Stimulated activated CD4-positive, alpha-beta T cell treated with anti-CD3 and anti-CD28 coated beads, Interleukin-15, amount 100 ng/mL, for 1 hour (primary cell): ENCODE measurements at places on chromosomes 16 and 17.
A peak's percentile ranks its signal among the peaks of the same experiment; 100 is the strongest.

DNA sequence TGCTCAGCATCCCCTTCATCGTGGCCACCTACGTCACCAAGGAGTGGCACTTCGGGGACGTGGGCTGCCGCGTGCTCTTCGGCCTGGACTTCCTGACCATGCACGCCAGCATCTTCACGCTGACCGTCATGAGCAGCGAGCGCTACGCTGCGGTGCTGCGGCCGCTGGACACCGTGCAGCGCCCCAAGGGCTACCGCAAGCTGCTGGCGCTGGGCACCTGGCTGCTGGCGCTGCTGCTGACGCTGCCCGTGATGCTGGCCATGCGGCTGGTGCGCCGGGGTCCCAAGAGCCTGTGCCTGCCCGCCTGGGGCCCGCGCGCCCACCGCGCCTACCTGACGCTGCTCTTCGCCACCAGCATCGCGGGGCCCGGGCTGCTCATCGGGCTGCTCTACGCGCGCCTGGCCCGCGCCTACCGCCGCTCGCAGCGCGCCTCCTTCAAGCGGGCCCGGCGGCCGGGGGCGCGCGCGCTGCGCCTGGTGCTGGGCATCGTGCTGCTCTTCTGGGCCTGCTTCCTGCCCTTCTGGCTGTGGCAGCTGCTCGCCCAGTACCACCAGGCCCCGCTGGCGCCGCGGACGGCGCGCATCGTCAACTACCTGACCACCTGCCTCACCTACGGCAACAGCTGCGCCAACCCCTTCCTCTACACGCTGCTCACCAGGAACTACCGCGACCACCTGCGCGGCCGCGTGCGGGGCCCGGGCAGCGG lies 3.2 kb downstream of the UTS2R start:
- no peak for DNase-seq

GRCh38 chr16:20137194-20137593 lies 63.5 kb upstream of the GPR139 start:
- no peak for DNase-seq

GRCh38 chr16:51952500-51952899 lies 594.4 kb downstream of the TOX3 start:
- no peak for DNase-seq

DNA sequence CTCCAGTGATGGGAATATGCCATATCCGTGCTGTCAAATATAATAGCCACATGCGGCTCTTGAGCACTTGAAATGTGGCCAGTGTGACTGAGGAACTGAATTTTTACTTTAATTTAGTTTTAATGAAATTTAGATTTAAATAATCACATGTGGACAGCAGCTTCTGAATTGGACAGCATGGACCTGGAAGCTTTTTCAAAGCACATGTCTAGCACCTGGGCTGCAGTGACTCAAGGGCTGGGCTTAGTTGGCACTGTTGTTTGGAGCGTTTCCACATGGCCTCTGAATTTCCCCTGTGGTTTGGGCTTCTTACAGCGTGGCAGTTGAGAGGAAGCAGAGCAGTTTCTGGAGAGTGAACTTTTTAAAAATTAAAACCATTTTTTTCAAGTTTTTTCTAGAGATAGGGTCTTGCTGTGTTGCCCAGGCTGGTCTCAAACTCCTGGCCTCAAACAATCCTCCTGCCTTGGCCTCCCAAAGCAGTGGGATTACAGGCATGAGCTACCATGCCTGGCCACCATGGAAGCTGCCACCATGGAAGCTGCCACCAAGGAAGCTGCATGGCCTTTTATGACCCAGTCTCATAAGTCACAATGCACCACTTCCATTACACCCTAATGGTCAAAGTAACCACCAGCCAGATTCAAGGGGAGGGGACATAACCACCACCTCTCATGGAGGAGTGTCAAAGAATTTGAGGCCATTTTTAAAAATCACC lies 6.7 kb upstream of the TOB1 start:
- DNase-seq: no peak

DNA sequence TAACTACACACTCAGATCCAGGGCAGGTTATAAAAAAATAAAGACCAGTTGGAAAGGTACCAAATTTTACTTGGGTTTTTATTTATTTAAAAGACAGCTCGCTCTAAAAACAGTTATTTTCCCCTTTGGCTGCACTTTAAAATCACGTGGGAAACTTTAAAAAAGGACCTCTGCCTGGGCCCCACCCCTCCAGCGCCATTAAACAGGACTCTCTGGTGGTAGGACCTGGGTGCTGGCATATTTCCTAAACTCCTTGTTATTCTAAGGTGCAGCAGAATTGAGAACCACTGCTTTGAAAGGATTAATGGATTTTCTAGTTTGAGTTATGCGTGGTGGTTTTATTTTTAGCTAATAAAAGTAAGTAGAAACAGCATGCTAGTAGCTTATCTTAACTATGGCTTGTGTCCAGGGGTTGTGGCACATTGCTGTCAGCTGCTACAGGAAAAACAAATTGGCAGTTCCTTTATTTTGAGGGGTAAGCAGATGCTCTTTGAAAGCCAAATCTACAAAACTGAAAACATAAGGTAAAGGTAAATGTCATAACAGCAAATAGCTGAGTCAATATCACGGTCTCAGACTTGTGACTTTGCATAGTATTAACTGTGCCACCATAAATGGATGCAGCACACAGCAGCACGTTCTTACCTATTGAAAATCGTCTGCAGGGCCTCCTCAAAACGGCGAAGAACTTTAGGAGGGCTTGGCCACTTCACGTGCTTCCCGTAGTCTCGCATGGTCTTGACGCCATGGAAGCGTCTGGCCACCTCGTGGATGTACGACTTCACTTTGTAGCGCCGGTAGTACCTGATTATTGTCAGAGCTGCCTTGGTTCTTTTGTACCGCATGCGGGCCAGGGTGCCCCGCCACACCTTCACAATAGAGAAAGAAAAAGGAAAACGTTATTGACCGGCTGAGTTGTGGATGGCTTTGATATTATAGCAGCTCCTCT lies 172.0 kb downstream of the CDK5R1 start:
- no peak for DNase-seq

GRCh38 chr16:83348991-83349390 lies 458.8 kb upstream of the HSBP1 start:
- no peak for DNase-seq

DNA sequence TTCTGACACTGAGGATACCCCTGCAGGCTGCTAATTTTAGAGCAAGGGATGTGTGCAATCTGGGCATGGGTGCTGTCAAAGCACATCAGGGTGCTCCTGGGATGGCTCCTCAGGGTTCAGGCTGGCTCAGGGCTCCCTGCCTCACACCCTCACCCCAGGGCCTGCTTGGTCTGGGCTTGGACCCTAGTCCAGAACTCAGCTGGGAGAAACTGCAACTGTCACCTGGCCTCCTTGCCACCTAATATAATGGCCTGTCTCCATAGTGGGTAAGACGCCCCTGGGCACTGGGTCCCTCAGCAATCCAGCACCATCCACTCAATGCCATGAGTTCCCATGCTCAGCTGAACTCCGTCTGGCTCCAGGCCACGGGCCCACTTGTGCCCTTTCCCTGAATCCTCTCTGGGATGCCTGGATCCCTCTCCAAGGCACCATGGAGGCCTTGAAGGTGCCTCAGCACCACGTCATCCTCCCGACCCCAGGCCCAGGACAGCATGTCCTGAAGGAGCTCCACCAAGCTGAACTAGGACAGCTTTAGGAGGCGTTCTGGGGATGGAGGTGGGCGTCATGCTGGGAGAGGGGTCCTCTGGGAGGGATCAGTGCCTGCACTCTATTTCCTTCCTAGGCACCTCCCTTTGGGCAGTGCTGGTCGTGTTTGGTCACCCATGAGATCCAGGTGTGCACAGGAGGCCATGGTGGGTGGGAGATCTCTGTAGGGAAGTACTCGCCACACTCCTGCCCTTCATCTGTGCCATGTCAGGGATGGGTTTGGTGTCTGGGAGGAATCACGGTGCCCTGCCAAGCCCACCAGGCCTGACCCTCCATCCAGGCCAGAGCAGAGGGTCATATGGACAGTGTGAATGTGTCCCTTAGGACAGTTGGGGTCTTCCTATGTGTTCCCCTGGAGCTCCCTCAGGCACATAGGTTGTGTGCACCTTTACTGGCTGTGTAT lies 1688.4 kb downstream of the TP53TG3F start:
- no peak for DNase-seq

- no peak for DNase-seq
Observed at GRCh38 chr16:57128771-57129389, 36.5 kb downstream of the CPNE2 start.

- no peak for DNase-seq
Observed at GRCh38 chr17:49691086-49691676, 13.3 kb upstream of the SPOP start.

DNA sequence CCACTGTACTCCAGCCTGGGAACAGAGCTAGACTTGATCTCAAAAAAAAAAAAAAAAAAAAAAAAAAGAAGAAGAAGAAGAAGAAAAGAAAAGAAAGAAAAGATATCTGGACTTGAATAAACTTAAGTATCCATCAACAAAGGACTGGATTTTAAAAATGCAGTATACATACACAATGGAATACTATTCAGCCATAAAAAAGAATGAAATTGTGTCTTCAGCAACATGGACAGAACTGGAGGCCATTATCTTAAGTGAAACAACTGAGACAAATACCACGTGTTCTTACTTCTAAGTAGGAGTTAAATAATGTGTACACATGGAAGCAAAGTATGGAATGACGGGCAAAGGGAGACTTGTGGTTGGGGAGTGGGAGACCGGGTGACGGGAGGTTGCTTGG lies 40.1 kb upstream of the MNT start:
- DNase-seq: no peak

DNA sequence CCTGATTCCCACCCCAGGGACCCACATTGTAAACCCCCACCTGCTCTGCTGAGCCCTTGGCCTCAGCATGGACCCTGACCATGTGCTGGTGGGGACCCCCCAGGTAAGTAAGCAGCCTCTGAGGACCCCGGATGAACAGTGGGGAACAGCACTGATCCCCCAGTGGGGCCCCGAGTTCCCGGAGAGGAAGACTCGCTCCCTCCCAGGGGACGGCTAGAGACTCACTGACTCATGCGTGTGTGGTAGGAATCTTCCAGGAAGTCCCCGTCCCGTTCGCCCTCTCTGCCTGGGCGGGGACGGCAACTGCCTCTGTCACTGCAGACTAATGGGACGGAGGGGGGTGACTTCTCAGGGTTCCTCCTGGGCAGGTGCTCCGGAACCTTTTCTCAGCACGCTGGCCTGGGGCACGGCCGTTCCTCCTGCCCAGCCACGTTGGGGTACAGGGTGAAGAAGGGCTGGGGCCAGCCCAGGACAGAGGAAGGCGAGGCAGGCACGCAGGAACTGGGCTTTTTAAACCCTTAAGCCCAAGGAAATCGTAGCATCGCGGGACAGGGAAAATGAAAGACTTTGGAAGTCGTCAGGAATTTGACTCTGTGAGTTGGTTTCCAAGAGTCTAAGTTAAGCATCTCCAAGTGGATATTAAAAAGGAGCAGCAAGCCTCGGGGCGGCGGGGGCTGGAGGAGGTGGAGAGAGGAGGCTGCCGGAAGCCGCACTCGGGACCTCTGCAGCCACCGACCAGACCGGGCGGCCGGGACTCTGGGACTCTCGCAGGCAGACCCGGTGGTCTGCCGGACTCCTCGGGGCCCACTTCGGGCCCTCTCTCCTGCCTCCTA lies 178.7 kb downstream of the SEC14L1 start:
- DNase-seq: peak; percentile 46

DNA sequence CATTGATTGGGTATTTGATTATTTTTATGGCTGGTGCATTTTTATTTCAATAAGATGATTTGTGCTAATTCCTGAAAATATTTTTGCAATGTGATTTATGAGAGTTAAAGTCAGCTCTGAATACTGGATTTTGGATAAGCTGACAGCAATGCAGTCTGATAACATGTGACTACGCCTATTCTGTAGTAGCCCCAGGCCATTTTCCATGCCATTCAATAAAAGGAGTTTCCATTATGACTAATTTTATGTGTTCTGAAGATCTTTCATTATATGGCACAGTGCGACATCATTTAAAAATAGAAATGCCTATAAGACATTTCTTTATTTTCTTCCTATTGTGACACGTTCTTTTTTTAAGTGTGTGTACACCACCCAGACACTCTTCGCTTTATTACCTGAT lies 46.3 kb downstream of the KCNJ2 start:
- no peak for DNase-seq

DNA sequence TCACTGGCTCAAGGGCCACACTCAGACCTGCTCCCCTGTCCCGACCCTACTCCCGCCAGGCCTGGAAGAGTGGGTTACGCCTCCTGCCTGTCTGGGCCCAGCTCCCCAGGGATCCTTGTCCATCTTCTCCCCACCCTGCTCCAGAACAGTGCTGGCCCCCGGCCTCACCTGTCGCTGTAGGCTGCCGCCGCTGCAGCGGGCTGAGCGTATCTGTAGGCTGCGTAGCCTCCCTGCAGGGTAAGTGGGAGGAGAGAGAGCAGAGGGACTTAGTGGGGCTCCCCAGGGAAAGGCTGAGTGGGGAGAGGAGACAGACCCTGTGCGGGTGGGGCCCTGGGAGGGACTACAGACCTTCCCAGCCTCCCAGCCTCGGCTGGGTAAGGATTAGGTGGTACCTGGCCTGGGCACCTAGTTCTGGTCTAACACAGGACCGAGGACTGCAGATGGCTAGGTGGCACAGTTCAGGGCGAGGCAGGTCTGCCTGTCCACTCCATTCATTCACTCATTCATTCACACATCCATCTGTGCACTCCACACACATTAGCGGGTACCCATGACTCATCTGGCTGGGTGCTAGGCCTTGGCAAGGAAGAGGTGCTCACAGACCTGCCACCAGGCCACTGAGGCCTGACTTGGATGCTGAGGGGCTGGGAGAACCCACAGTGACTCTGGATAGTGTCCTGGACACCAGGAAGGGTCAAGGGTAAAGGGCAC lies 20.9 kb downstream of the ENGASE start:
- DNase-seq: no peak

GRCh38 chr17:21368545-21369246 lies 7.5 kb upstream of the KCNJ12 start:
- DNase-seq: no peak

DNA sequence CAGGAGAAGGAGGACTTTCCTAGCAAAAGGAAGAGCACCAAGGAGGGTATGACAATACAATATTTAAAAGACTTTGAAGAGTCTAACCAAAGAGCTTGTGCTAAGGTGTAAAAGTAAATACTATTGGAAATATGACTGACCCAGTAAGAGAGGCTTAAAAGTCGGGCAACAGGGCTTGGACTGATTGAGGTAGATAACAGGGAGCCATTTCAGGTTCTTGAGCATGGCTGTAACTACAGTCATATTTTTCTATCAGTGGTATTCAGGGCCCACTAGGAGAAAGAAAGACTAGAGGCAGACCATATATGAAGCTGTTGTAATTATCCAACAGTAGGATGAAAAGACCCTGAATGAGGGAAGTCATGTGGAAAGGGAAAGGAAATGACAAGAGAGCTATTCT lies 62.3 kb downstream of the SMURF2 start:
- DNase-seq: no peak

- no peak for DNase-seq
Observed at GRCh38 chr17:41619036-41619926, 5.1 kb downstream of the KRT17 start.

GRCh38 chr17:65523853-65524664 lies 37.4 kb downstream of the AXIN2 start:
- no peak for DNase-seq

DNA sequence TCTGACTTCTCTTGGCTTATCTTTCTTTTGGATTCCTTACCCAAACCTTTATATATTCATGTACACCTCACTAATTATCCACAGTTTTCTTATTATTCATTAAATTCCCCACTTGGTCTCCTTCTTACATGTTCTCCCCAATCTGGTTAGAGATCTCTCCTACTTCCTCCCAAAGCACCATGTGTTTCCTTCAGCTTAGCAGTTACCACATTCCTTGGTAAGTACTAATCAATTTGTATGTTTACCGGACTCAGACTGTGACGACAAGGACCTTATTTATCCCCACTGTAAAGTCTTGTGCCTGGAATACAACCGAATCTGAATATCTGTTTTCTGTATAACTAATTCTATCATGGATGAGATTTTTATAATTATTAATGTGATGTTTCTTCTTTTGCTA lies 389.5 kb downstream of the KCNJ2 start:
- DNase-seq: no peak
